Hypothalamus (tissue), 51 donors: ENCODE measurements at places on chromosomes 13 and 19.

- no peak for DNase-seq
Measured at GRCh38 chr13:58324161-58324560, 692.6 kb downstream of the PCDH17 start.

DNA sequence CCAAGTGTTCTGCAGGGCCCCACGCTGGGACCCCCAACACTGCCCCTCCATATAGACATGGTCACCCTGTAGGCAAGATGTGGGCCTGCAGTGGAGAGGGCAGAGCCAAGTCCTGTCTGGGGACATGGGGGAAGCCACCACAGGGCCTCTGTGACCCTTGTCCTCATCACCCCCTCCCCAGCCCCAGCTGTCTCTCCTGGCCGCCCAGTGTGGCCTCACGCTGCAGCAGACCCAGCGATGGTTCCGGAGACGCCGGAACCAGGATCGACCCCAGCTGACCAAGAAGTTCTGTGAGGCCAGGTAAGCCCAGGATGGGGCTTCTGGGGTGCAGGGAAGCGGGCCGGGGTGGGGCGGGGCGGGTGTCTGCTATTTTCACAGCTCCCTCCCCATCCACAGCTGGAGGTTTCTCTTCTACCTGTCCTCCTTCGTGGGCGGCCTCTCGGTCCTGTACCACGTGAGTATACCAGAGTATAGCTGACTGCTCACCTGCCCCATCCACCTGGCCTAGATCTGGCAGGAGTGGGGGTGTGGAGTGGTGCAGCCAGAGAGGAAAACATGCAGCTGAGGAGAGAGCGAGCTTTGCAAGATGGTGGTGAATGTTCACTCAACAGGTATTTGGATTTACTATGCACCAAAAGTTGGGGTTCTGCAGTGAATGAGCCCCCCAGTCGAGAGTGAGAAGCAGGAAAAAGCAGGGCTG lies 46.4 kb downstream of the CERS4 start:
- DNase-seq, result no peak

DNA sequence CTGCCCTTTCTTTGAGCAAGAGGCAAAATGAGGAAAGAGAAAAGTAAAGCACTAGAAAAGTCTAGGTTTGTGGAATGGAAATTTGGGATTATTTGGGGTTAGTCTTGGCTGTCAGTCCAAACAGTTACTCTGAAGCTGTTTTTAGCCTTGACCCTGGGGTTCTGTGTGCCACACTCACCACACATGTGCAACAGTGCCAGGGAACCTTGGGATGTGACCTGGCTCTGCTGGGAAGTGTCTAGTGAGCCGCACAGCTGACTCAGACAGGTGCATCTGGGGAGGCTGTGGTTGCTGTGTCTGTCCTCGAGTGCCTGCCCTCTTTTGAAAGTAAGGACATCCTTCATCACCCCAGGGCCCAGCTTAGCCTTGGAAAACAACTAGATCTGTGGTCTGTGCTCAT lies 15.8 kb downstream of the MICOS13 start:
- DNase-seq, result no peak

DNA sequence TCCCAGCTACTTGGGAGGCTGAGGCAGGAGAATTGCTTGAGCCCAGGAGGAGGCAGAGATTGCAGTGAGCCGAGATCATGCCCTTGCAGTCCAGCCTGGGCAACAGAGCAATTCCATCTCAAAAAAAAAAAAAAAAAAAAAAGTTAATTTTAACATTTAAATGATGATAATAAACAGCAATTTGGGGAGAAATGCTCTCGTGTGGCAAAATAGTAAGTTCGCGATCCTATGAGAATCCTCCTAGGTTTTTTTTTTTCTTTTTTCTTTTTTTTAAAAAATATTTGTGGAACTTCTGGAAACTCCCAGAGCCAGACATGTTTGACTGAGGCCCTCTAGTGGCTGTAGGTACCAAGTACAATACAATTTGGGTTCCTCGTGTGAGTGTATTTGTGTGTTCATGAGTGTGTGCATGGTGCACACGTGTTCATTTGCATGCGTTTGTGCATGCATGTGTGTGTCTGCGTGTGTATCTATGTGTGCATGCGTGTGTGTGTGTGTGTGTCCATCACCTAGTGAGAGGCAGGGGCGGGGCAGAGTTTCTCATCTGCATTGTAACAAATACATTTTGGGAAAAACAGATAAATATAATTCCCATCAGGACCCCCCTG lies 31.2 kb downstream of the TMPRSS9 start:
- no peak for DNase-seq

DNA sequence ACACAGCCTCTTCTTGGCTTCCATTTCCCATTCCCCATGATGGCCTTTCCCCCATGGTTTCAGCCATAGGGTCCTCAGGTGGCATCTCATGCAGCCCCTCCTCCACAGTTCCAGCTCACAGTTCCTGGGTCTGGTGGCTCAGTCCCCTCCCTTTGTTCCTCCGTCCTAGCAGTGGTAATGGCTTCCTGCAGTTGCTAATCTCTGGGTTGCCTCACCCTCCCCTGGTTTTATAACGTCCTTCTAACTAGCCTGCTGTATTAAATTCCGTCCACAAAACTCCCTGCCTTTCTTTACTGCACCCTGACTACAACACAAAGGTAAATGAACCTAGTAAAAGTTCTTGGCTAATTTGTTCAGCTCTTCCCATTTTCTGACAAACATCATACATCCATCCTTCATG lies 30.9 kb downstream of the CCDC70 start:
- DNase-seq, result no peak

GRCh38 chr13:90299238-90299637 lies 1048.2 kb upstream of the MIR17HG start:
- no peak for DNase-seq

GRCh38 chr19:13060964-13061927 lies 41.4 kb downstream of the LYL1 start:
- peak; percentile 80 for DNase-seq

DNA sequence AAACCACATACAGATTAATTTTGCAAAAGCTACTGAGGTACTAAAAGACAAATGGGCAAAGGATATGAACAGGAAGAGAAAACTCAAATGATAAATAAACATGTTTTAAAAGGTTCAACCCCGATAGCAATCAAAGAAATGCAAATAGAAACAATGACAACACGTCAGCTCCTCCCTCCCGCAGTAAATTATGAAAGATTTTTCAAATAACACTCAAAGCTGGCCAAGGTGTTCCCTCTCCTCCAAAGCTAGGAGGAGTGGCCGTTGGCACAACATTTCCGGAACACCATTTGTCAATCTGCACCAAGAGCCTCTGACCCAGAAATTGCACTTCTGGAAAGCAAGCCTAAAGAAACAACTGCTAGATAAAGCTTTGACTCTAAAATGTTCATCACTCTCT lies 28.3 kb downstream of the INSR start:
- no peak for DNase-seq

- DNase-seq, result no peak
Measured at GRCh38 chr13:33345842-33346241, 60.3 kb upstream of the STARD13 start.

- no peak for DNase-seq
Measured at GRCh38 chr19:55690769-55691545, 15.9 kb downstream of the EPN1 start.

GRCh38 chr19:9789066-9789465 lies 20.5 kb upstream of the ZNF846 start:
- DNase-seq, result no peak

DNA sequence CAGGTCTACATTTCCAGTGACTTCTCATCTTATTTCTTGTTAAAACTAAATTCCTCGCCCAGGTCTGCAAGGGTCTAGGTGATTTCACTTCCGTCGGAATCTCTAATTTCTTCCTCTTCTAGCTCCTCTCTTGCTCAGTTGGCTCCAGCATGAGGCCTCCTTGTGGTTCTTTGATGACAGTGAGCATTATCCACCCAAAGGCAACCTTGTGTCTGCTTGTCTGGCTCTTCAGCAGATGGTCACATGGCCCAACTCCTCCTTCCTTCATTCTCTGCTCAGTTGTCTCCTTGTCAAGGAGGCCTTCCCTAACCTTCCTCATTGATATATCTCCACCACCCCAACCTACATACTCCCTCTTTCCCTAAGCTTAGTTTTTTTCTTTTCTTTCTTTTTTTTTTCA lies 1391.4 kb downstream of the EFNB2 start:
- no peak for DNase-seq

DNA sequence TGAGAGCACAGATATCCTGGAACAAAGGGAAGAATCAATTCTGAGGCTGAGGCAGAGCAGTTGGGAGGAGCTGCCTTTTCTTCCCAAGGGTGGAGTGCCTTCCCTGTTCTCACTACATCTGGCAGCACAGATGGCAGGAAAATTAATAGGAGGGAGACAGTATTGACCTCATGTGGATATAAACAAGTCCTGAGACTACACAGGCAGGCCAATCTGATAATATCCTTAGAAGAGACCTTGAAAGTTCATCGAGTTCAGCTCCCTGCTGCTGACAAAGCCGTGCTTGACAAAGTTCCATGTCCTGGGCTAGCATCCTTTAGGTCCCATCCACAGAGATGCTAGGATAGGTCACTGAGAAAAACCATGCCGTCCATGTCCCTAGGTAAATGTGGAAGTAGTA lies 1451.5 kb downstream of the EFNB2 start:
- no peak for DNase-seq

- DNase-seq, result no peak
Measured at GRCh38 chr13:111899714-111900389, 167.1 kb upstream of the SOX1 start.

DNA sequence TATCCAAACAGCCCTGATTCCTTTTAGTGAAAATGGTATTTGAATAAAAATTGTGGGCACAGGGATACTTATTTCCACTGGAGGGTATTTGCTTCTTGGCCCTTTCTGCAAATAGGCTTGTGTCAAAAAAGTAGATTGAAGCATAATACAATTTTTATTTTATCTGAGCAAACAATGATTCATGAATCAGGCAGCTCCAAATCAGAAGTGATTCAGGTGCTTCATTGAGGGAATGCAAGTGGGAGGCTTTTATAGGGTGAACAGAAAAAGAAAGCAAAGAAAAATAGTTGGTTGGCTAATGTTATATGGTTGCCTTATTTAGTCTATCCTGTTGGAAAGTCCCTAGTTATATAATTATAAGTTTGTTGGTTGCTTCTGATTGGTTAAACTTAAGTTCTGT lies 117.9 kb downstream of the ITGBL1 start:
- DNase-seq, result no peak

- DNase-seq, result no peak
Measured at GRCh38 chr13:57666131-57666953, 34.8 kb downstream of the PCDH17 start.

GRCh38 chr13:95228130-95228529 lies 73.1 kb downstream of the ABCC4 start:
- no peak for DNase-seq

DNA sequence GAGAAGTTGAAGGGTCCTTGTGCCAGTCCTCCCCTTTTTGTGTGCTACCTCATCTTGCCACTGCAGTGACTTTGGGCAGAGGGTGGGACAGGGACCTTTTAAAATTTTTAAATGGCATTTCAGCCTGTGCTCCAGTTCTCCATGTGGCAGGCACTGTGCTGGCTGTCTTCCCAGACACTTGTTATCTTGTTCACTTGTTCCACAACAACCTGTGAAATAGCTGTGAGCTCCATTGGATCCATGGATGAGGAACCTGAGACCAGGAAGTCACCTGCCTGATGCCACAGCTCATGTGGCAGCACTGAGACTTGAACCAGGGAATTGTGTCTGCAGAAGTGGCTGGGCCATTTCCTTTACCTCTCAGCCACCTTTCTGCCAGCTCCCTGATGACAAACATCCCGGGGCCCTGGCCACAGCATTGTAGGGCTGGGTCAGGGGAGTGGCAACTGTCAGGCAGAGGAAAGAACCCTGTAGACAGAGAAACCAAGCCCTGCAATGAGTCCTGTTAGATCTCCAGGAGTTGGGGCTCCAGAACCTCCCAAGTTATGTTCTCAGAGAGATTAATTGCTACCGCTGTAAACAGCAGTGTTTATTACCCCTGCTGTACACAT lies 6.4 kb downstream of the EGLN2 start:
- DNase-seq, result no peak

DNA sequence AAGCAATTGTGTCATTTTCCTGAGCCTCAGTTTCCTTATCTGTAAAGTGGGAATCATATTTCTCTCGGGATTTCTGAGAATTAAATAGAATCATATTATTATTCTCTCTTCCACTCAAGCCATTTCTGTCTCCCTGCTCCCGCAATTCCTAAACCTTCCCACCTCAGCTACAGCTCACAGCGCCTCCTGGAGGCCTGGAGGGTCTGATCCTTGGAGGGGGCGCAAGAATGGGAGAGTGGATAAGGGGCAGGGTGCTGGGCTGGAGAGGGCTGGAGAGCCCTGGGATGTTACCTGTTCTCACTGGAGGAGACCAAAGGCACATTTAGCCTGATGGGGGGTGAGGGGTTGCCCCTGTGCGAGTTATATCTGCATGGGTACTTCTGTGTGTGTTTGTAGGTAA lies 31.1 kb upstream of the CYP2S1 start:
- DNase-seq, result no peak

- no peak for DNase-seq
Measured at GRCh38 chr13:83796364-83796763, 85.9 kb downstream of the SLITRK1 start.

- no peak for DNase-seq
Measured at GRCh38 chr19:28034936-28035335, 1178.0 kb downstream of the UQCRFS1 start.

- no peak for DNase-seq
Measured at GRCh38 chr19:1144741-1145140, 29.3 kb downstream of the SBNO2 start.

GRCh38 chr19:42024622-42025111 lies 30.6 kb upstream of the ATP1A3 start:
- peak; percentile 5 for DNase-seq

- no peak for DNase-seq
Measured at GRCh38 chr19:51621178-51621577, 9.0 kb downstream of the SIGLEC5 start.

GRCh38 chr19:10018786-10019185 lies 5.5 kb downstream of the RDH8 start:
- DNase-seq, result no peak

GRCh38 chr19:10718205-10719196 lies 622 bp downstream of the DNM2 start:
- DNase-seq, result no peak

DNA sequence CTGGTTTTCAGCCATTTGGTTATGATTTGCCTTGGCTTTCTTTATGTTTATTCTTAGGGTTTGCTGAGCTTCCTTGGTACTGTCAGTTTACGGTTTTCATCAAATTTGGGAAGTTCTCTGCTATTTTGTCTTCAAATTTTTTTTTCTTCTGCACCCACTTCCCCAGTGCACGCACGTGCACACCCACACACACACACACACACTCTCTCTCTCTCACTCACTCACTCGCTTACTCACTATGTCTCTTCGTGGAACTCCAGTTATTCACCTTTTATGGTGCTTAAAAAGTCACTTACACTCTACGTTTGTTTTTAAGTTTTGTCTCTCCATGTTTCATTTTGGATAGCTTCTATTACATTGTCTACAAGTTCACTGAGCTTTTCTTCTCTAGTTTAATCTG lies 7.1 kb downstream of the AKAP11 start:
- DNase-seq, result no peak

GRCh38 chr19:2952953-2953481 lies 8.2 kb upstream of the ZNF77 start:
- DNase-seq, result no peak
